Activated effector memory CD4-positive, alpha-beta T cell treated with anti-CD3 and anti-CD28 coated beads, Interleukin-2, amount 50 U/mL, for 16 hours (primary cell): ENCODE measurements at places on chromosomes 11 and 22.

DNA sequence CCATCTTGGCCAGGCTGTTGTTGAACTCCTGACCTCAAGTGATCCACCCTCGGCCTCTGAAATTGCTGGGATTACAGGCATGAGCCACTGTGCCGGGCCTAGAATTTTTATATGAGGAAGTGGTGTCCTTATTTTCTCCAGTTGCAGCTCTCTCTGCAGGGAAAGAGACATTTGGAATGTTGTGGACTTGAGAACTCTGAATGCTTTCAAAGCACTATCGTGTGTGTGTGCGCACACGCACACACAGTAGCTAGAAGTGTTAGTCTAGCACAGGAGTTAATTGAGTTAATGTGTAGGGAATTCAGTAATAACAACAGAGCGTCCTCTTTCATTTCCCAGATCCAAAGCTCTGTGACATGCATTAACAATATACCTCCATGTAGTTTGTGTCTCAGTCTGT, 164.0 kb upstream of the RASSF10 start:
- DNase-seq: no peak

DNA sequence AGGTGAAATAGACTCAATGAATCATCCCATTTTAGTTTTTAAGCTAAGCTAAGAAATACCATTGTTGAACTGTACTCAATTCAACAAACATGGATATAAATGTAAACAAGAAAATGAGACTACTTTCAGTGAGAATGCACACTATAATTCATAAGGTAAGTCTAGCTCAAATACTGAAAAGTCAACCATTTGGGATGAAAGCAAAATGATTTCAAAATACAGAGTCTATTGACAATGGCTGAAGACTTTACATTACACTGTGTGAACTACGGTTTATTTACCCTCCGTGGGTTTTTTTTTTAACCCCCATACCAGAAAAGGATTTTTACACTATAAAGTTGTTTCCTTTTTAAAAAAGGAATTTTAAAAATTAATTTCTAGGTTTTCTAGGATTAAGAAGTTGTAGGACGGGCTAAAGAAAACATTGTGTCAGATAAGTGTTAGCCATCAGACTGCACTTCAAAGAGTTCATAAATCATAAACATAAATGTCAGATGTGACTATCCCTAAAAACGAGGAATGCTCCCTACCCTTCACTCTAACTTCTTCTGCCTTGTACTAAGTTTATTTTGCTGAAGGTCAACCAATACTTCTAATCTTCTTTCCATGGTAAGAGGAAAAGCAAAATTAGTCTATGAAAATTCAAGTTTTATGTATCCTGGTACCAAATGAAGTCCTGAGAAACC, 83.0 kb downstream of the FCHSD2 start:
- no peak for DNase-seq

DNA sequence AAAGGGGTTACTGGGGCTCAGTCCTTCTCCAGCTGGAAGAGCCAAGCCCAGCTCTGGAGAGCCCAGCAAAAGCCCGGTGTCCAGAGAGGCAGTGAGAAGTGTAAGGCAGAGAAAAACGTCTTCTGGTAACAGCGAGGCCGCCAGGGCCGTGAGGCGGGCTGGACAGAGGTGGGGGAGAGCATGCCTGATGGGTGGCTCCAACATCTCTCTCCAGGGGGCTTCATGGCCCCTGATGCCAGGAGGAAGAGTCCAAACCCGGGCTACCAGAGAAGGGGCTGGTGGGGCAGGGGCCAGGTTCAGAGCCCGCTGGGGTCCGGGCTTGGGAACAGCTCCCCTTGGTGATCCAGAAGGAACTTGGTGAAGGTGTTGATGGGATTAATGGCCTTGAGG, 21.7 kb downstream of the ARHGAP1 start:
- DNase-seq: no peak

- peak; percentile 59 for DNase-seq
Observed at GRCh38 chr22:43389227-43389836, 22.5 kb upstream of the MPPED1 start.

DNA sequence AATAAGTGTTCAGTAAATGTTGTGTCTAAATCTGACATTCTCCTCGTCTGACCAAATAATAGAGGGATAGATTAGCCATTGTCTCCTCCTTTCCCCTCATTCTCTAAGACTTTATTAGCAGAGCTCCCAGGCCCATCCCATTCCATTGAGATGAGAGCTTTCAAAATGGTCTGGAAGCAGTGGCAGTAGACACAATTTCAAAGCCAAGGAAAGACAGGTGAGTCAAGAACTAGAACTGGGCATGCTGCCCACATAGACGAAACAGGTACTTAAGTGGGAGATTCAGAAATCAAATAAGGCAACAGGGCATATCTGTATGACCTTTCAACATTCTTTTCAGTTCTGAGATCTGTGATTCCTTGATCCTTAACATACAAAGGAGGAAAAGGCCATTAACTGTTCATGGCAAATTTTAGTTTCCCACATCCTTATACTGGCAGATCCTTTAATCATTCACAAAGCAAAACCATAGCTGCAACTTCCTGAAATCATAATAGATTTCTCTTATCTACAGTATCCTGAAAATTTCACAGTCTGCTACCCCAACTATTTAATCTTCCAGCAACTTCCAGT, 96.6 kb upstream of the KCNA4 start:
- DNase-seq: no peak

DNA sequence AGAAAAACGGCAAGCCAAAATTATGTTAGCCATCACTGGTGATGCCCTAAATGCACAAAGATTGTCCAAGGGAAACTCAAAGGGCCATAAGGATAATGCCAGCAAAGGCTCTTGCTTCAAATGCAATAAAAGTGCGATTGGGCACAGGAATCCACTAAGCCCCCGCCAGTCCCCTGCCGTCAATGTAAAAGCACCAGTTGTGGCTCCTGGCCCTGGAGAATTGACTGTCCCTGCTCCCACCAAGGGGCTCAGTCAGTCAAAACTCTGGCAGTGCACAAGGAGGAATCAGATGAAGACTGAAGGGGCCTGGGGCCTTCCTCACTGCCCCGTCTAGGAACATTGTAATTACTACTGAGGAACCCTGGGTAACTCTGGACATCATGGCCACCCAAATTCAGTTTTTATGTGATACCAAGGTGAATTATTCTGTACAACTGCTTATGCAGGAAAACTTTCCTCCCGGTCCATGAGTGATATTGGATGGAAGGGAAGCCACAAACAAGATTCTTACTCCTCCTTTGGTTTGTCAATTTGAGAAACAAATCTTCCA, 85.6 kb downstream of the PIWIL4 start:
- no peak for DNase-seq

GRCh38 chr22:36279219-36279666, 26.3 kb downstream of the APOL1 start:
- DNase-seq: no peak

DNA sequence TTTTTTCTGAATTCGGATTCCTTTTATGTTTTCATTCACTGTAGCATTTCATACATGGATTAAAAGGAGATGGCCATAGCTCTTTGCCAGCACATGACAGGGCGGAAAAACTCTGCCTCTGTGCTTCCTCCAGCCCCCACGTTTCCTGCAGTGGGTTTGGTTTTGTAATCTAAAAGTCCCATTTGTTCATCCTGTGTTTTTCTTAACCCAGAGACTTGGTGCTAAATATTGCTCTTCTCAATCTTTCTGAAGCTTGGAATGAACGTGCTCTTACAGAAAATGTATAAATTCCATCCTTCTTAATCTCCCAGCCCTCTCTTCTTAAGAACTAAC, 89.9 kb downstream of the PPP6R3 start:
- peak; percentile 71 for DNase-seq

DNA sequence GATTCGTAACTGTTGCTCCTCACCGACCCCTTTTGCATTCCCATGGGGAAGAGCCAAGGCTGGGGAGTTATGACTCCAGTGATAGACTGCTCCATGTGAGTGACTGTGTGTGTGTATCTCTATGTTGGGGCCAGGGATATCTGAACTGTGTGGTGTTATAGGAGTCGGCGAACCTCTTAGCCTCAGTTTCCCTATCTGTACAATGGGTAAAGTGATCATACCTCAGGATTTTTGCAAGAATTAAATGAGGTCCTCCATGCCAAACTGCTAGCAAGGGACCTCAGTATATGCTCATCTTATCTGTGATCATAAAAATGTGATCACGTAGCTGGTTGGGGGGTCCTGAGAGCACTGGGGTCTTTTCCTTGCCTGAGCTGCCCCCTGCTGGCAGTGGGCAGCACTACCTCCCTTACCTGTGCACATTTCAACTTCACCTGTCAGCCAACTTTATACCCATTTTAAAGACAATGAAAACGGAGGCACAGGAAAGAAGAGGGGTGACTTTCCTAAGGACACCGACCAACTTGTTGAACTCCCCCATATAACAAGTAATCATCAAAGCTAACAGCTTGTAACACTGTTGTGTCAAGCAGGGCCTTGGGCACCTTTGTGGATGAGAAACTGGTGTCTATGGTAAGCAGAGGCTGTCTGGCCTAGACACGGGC, 1.4 kb upstream of the DPP3 start:
- DNase-seq: peak; percentile 72

DNA sequence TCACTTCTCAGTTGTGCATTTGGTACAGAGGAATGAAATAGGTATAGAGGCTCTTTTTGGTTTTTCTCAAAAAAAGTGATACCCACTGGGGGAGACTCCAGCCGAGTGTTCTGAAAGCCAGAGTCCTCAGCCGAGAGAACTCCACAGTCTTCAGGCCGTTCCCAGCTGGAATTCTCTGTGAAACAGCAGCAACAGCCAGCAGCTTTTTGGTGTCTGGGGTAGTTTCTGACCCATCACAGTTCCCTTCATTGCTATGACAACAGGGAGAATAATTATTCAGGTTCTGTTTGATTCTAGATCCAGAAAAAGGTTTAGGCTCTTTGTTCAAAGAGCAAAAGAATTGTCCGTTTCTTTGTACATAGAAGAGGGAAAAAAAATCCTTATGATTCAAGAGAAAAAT, 84.6 kb downstream of the C22orf31 start:
- no peak for DNase-seq

DNA sequence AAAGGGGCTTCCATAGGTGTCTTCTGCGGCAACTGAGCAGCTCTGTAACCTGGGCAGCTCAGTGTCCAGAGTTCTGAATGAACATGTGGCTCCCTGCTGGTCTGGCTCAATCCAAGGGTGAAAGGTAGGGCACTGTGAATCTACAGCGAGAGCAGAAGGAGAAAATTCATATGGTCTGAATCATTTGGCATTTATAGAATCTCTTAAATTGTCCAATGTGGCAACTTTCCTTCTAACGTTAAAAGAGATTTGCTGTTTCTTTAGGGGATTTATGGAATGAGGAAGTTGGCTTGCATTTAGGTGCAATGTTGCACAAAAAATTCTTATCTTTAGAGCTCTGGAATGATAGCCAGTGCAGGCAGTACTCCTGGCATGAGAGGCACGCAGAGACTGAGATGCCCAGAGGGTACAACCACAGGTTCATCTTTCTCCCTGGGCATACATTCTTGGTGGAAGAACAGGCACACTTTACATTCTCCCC, 17.0 kb downstream of the ATXN10 start:
- no peak for DNase-seq

- no peak for DNase-seq
Observed at GRCh38 chr11:34773826-34774225, 142.4 kb downstream of the APIP start.

- no peak for DNase-seq
Observed at GRCh38 chr11:75498556-75499255, 27.0 kb downstream of the GDPD5 start.

DNA sequence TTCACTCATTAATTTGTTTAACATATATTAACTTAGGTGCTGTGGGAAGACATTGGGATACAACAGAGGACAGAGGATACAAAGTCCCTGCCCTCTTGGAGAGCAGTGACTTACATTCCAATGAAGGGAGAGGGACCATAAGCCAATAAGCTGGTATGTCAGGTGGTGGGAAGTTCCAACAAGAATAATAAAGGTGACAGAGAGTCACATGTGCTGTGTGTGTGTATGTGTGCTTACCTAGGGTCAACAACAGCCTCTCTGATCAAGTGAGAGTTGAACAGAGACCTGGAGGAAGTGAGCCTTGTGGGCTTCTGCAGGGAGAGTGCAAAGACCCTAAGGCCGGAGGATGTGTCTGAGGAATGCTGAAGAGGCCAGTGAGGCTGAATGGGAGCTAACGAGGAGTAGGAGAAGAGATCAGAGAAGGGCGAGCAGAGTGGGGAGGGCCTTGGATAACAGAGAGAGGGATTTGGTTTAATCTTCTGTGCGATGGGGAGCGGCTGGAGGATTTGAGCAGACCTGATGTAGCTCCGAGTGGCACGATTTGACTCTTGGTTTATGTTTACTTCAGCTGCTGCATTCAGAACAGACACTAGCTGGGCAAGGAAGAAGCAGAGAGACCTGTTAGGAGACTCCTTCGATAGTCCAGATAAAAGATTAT, 35.3 kb downstream of the MAP6 start:
- DNase-seq: no peak

GRCh38 chr11:66564984-66565383, 3.4 kb downstream of the CTSF start:
- no peak for DNase-seq

- no peak for DNase-seq
Observed at GRCh38 chr11:10600570-10601248, 32.2 kb upstream of the LYVE1 start.

DNA sequence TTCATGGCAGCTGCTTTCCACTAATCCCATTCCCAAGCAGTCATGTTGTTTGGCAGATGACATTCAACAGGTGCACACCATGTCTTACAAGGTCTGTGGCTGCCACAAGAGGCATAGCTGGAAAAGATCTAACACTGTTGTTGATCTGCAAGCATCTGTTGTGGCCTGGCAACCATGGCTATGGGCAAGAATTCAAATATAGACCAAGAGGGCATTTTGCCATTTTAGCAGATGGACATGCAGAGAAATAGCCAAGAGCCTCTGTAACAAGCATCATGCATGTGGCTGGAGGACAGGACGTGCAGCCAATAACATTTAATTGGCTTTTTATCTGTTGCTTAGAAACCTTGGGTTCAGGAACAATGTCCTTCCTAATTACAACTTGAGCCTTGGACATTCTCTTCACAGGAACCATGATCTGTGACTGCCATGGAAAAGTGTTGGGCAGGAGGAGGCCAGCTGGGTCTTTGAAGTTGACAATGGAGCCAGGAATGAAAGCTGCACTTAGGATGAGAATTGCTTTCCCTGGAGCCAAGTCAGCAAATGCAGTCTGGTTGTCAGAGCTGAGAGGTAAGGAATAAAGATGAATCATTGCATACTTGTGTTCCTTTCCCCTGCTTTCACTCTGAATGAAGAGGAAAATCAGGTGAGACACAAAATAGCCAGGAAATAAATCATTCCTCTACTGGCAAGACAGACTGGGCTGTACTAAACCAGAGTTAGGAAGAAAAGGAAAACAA, 113.6 kb upstream of the ANO5 start:
- no peak for DNase-seq

DNA sequence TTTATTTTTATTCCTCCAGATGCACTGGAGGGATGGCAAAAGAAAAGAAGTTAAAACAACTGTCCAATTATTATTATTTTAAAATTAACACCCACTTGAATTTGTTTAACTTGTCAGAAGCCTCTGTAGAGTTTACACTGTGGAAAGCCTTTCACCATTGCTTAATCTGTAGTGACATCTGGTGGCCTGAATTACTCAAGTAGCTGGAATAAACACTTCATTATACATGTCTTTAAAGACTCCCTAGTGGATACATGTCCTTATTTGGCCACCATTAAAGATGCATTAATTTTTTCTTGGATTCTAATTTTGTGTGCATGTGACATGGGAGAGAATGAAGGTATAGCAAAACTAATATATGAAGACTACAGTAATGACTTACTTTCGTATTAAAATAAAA, 1496.5 kb downstream of the FAM181B start:
- DNase-seq: no peak

GRCh38 chr11:76786016-76786415, 2.9 kb downstream of the TSKU start:
- DNase-seq: no peak

GRCh38 chr22:40213478-40213877, 35.8 kb downstream of the TNRC6B start:
- DNase-seq: no peak
